Activated CD8-positive, alpha-beta T cell treated with anti-CD3 and anti-CD28 coated beads, Interleukin-2, amount 10 ng/mL, durations not matched to agents 7 days and 5 days (primary cell): ENCODE measurements at places on chromosomes 5 and 9. TPM values are rescaled to one million over a fixed set of nuclear protein-coding genes. Genes with fewer than 3 reads are reported as not detected.

DNA sequence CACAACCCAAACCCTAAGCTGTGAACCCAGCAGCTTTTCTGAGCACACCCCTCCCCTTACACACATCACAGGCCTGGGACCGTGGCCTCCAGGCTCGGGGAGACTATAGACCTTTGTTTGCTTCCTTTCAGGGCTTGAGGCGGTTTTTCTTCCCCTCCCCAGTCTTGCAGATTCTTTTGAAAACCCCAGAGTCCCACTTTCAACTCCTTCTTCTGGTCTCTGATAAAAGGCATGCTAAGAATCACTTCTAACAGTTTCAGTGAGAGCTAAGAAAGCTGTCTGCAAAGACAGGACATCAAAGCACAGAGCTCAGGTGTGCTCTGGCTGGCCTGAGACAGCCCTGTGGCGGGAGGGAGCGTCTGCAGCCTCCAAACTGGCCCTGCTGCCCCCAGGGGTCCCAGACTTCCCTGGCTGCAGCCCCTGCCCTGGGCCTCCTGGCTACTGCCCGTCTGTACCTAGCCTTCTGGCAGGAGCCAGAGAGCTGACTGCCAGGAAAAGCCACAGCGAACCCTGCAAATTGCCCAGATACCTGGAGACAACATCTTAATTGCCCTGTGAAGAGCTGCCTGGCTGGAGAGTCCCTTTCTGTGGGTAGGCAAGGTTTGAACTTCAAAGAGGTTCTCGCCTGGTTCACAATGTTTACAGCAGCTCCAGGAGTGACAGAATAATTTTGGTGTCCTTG is 138.9 kb downstream of the GADD45G start:
- peak; percentile 91 for DNase-seq

- DNase-seq, result no peak
These were observed 26.6 kb downstream of the GADD45G start for GRCh38 chr9:89631384-89631783.

Gene CARTPT
- not detected for total RNA-seq

Gene GPR151
- not detected for total RNA-seq

DNA sequence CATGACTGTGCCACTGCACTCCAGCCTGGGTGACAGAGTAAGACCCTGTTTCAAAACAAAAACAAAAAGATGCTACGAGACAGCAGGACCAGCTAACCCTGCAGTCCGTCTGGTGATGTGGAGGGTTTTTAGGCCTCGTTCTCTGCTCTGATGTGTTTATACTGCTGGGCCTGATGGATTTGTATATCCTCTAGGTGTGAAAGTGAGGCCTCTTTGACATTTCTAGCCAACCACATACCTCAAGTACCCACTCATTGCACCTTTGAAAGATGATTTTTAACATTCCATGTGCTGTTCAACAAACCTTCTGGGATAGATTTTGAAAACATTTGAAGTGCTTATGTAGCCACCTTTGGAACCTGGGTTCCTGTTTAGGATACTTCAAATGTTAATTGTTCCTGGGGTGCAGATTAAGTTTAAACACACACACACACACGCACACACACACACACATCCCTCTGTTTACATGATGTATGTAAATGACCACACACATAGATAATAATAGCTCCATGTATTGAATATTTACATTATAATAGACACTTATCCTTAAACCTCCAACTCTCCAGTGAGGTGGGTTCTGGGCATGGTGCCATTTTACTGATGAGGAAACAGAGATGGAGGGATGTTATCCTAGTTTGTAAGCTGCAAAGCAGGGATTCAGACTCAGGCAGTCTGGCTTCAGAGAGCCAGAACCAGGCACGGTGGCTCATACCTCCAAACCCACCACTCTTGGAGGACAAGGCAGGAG is 48.8 kb upstream of the GOLPH3 start:
- no peak for DNase-seq
